ENCODE measurements at places on chromosomes 16 and 17. TPM values are rescaled to one million over a fixed set of nuclear protein-coding genes. Genes with fewer than 3 reads are reported as not detected.
A peak's percentile ranks its signal among the peaks of the same experiment; 100 is the strongest.

DNA sequence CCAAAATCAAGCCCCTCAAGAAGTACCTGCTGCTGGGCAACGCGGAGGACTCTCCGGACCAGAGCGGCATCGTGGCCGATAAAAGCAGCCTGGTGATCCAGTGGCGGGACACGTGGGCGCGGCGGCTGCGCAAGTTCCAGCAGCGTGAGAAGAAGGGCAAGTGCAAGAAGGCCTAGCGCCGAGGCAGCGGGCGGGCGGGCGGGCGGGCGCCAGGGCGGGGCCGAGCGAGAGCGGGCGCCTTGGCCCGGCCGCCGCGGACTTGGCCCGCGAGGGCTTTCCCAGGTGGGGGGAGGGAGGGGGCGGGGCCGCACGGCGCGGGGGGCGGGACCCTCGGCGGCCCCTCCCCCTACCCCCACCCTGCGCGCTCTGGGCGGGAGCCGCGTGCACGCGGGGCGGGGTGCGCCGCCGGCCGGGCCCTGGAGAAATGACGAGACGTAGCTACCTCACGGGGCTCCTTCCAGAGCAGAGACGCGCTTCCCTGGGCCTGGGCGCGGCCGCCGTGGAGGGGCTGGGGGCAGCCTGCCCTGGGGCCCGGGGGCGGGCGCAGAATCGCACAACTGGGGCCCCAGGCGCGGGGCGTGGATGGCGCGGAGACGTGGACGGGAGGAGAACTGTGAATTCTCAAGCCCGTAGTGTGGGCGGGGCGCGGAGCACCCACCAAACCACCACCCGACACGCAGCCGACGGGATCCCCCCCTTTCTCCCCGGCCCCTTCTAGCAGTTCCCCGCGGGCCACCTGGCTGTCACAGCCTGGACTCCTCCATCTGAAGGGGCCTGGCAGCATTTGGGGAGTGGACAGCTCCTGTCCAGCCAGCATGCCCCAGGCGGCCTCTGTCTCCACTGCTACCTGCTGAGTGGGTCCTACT, 218.7 kb downstream of the NTN1 start:
- peak; percentile 83 for DNase-seq

The SOCS7 gene
- total RNA-seq, result 24.5 TPM

DNA sequence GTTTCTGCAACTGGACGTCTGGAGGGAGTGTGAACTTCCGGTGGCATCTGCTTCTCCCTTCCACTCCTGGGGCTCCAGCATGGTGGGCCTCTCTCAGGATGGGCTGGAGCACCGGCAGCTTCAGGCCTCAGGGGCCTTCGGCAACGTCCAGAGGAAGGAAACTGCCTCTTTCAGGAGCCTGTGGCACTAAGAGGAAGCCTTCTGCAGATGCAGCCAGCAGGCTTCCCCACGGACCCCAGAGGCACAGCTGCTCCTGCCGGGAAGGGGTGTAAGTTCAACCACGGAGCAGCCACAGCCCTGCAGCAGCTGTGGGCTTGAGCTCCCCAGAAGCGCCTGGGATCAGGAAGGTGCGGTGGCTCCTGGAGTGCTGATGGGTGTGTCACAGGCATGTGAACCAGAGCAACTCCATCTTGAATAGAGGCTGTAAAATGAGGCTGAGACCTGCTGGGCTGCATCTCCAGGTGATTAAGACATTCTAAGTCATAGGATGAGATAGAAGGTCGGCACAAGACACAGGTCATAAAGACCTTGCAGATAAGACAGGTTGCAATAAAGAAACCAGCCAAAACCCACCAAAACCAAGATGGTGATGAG, 50.8 kb upstream of the KLHDC4 start:
- DNase-seq, result no peak

The ADAM11 gene
- 1.5 TPM for total RNA-seq

DNA sequence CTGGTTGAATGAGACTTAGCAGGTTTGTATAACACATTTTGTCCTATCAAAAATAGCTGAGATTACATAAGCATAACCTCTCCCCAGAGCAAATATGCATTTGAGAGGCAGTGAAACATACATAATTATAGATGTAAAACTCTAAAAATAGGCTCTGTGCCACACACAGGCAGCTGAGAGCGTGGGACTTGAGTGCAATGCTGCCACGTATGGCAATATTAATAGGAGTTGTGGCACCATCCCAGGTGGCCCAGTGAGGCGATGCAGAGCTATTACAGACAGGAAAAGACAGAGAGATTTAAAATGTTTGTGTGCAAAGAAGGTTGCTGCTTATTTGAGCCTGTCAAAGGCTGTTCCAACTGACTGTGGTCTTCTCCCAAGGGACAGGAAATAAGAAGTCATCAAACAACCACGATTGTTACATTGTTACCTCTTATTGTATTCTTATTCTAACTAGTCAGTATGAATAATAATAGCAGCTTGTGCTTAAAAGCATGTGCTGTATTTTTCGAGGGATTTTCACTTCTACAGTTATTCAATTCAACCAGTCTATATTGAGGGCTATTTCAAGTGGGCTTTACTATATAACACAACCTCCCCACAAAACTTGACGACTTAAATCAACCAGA, 116.5 kb downstream of the SALL1 start:
- no peak for DNase-seq

DNA sequence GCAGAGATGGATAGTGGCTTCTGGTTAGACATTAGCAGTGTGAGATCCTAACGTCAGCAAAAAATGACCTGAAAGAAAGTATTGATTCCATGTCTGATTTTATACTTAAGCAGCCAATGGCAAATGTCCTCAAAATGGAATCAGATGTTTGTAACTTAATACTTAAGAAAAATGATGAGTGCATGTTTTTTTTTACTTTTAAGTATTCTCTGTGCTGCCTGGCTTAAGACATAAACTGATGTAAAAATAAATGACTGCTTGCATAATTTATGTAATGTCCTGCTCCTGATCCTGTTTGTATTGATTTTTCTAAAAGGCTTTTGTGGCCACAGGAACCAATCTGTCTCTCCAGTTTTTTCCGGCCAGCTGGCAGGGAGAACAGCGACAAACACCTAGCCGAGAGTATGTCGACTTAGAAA, 7.4 kb downstream of the CBFB start:
- no peak for DNase-seq

GRCh38 chr17:81954131-81955057, 6.6 kb downstream of the NOTUM start:
- DNase-seq, result no peak

GRCh38 chr17:79944821-79945391, 90.8 kb downstream of the TBC1D16 start:
- no peak for DNase-seq

DNA sequence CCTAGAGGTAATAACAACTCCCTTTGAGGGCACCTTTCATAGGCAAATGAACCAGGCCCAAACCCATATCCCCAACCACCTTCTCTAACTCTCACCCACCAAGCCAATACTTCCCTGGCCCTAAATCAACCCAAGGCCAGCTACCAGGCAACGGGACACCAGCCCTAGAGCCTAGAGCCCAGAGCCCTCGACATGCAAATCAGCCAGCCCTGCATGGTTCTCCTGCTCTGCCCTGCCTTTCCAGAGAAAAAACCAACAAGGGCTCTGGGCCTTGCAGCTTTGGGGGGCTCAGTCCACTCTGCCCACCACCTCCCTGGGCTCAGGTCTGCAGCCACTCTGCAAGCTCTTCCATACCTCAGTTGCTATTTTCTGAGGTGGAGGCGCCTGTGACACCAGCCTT, 55.0 kb downstream of the PITPNM3 start:
- no peak for DNase-seq

DNA sequence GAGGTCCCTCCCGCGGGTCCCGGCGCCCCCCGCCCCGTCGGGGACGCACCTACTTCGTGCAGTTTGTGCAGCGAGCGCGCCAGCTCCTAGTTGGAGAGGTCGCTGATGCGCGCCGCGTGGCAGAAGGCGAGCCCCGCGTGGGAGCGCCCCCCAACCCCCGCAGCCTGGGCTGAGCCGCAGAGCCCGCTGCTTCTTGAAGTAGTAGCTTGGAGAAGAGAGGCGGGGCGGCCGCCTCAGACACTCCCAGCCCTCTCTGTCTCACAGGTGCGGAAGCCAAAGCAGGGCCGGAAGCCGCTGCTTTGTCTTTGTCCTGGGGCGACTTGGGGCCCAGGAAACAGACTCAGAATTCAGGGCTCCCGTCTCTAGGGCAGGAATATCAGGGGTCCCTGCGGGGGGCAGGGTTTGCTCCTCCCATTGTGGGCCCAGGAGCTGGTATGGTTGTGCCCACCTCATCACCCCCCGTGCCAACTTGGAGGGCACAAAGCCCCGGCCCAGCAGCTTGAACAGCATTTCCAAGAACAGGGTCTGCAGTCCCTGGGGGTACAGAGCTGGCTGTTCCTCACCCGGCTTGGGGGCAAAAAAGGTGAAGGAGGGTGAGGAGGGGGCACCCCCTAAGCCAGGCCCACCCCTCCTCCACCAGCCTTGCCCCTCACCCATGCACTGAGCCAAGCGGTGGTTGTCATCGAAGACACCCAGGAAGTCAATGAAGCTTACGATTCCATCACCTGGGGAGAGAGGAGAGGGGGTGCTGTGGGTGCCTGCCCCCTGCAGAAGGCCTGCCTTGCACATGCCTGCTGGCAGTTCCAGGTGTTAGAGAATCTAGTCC, 13.5 kb downstream of the SPATA32 start:
- no peak for DNase-seq

GRCh38 chr17:8156246-8156992, 4.2 kb upstream of the PER1 start:
- peak; percentile 100 for DNase-seq

DNA sequence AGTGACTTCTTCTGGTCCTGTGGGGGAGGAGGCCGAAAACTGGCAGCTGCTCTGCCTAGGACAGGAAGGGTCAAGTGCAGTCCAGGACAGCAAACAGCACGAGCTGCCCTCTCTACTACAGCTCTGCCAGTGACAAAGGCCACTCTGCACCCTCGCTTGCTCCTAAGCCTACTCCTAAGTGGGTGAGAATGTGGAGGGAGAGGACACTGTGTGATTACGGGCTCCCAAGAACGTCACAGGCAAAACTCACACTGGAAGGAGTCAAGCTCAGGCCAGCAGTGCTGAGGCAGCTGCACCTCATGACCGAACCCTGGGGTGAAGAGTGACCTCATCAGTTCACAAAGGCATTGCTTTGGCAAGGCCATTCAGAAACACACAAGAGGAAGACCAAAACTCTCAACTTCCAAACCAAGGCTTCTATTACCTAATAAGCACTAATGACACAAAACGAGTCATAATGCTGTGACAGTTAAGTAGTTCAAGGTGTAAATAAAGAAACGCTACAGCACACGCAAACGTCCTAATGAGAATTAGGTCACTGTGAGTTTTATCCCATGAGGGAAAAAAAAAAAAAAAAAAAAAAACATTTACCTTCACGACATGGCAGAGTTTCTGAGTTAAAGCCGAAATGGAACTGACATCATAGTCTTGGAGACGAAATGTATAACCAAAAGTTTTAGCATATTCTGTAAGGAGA, 35.1 kb downstream of the MARF1 start:
- DNase-seq, result peak; percentile 58

The TCAP gene
- total RNA-seq, result 2.2 TPM

The DNAI2 gene
- not detected for total RNA-seq

DNA sequence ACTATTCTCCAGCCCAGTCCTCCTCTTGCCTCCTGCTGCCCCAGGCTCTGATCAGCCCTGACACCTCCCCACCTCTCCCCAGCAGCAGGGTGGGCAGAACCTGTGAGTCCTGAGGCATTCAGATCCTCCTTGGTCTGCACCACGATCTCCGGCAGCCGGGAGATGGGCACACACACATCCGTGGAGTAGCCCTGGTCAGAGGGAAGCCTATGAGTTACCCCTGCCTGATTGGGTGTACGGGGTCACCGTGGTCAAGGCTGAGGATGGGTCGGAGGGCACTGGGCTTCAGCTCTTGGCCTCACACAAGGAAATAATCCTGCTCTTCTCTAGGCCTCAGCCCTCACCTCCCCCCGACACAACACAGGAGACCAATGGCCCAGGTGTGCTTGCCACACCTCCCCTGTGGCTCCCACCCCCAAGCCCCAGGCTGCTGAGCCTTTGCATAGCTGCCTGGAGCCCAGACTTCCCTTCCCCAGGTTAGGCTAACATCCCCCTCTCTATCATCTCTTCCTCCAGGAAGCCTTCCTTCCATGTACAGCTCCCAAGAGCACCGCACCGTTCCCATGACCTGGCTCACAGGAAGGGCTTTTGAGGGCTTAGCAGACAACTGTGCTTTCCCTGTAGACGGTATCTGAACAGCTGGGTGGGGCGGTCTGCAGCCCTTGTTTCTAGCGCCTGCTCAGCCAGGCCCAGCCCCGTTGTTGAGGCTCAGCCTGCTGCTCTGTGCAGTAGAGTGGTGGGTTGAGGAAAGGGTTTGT, 3.7 kb downstream of the LDHD start:
- DNase-seq, result no peak

GRCh38 chr16:9372934-9373890, 281.8 kb downstream of the HAPSTR1 start:
- no peak for DNase-seq

DNA sequence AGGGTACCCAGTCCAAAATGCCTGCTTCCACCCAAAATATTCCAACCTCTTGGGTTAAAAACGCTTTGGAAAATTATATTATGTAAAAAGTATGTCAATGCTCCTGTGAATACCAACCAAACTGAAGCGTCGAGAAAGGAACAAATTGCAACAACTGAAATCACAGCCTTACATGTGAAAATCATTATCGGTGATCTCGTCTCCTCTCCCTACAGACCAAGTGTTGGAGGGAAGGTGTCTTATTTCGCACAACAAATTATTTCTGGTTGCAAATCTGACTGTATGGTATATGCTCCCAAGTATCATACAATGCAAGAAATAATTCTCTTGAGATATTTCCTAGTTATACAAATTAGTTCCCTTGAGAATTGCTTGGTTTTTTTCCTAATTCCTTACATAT, 89.3 kb upstream of the CDYL2 start:
- DNase-seq, result no peak

- DNase-seq, result no peak
These were observed 3.0 kb downstream of the CDRT4 start for GRCh38 chr17:15464231-15464985.

DNA sequence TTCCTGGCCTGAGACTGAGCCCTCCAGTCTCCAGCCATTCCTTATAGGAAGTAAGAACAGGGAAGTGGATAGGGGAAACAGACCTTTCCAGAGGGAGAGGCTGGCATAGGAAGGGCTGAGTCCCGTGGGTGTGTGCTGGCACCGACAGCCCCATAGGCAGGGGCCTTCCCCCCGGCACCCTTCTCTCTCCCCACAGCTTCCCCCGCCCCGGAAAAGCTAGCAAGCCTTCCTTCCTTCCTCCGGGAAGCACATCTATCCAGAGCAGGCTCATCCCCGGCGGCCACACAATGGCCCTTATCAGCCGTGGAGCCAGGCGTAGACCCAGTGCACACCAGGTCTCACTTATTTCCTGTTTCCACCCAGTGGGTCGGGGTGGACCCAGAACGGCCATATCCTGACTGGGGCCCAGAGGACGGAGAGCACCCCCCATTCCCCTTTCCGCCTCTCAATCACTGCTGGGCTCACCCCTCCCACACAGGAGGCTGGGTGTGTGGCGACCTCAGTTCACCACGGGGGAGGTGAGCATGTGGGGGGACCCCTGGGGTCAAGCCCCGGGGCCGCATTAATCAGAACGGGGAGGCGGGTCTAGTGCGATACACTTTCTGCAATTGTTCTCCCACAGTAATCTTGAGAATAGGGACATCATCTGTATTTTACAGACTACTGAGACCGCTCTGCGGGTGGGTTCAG, 950 bp upstream of the MYO1C start:
- no peak for DNase-seq

Measured in uterus (tissue), 4 donors.